ENCODE measurements at places on chromosomes 13 and 19.

DNA sequence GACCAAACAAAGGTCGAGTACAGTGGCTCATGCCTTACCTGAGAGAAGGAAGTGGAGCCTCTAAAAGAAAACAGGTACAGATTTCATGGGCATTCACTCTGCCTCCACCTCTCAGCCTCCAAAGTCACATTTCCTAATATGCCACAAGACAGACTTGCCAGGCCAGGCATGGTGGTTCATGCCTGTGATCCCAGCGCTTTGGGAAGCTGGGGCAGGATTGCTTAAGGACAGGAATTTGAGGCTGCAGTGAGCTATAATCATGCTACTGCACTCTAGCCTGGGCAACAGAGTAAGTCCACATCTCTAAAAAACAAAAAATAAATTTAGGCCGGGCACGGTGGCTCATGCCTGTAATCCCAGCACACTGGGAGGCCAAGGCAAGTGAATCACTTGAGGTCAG, 10.9 kb upstream of the DNMT1 start:
- DNase-seq, result no peak

DNA sequence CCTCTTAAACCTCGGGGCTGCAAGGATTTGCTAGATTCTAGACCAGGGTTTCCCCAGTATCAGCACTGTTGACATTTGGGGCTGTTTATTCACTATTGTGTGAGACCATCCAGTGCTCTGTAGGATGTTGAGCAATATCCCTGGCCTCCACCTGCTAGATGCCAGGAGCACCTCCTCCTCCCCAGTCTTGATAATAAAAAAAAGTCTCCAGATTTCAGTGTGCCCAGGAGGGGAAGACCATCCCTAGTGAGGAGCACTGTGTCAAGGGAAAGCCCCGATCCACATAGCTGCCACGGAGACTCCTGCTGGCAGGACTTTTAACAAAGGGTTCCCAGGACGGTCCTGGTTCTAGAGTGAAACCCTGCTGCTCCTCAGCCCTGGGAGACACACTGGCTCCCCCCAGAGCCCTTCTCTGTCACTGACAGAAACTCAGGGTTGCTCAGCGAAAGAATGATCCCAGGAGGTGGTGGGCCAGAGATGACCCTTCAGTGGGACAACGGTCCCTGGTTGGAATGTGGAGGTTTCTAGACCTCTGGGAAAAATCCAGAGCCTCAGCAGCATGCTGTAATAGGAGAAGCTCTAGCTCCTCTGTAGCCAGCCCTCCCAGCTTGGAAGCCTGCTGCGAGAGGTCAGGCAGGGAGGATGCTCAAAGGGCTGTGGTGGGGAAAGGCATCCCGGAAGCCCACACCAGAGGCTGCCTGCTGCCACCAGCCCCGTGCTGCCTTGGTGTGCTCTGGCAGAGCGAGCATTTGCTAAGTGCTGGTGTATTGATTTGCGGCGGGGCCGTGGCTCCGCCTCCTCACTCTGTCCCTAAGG, 20.3 kb downstream of the LYL1 start:
- no peak for DNase-seq

- no peak for DNase-seq
These were observed 5.0 kb downstream of the MVB12A start for GRCh38 chr19:17424743-17425365.

GRCh38 chr19:618674-619285, 14.6 kb downstream of the POLRMT start:
- DNase-seq, result no peak

DNA sequence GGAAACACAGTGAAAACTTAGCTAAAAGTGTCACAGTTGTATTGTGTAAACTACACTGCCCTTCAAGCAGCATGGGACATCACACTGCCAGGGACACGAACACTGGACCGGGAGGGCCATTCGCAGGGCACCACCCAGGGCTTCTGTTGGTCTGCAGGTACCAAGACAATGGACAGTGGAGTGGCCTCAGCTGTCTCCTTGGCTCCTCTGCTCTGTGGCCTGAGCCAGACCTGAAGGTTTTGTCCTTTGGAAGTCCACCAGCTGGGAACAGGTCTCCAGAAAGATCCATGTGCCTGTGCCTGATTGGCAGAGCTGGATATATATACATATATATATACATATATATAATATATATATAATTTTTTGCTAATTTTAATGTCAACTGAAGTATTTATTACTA, 149.8 kb downstream of the ZNF536 start:
- no peak for DNase-seq

DNA sequence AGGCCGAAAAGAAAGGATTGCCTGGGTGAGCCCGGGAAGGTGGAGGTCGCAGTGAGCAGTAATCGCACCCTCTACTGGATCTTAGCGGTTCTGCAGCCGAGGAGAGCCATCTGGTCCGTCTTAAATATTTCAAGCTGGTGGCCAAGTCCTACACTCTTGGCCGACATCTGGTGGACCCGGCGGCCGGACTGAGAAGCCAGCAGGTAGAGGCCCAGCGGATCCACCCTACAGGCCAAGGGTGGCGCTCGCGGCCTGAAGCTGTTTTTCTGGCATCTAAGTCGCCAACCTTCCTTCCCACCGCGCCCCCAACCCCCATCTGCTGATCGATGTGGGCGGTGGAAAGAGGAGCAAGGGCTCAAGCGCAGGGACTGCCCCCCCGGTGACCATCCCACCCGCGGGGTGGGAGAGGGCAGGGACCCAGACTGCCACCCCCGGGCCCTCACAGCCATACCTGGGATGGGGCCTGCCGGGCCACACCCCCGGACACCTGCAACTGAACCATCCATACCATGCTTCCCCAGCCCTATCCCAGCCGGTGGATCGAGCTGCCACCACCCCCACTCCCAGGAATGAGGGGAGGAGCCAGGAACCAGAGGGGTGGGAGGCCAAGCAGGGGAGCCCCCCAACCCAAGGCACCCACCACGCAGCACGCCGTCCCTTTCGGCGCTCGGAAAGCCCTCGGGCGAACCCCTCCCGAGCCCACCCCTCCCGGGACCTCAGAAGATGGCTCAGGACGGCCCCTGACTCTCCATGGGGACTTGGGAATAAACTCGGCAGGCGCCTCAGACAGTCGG, 46.3 kb upstream of the ZNF730 start:
- DNase-seq, result peak; percentile 7

DNA sequence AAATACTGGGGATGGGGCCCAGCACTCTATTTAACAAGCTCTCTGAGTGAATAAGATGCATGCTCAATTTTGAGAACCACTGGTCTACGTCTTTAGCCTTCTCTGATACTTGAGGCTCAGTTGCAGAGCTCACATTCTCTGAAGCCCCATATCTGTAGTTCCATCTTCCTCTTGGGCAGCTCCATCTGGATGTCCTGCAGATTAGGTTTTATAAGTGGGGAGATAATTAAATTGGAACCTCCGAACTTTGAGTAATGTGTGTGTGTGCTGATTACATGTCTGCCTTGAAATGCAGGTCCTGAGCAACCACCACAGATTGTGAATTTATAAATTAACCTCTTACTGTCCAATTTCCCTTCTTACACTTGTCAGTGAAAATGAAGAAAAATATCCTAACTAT, 7.2 kb upstream of the RASL11A start:
- no peak for DNase-seq

DNA sequence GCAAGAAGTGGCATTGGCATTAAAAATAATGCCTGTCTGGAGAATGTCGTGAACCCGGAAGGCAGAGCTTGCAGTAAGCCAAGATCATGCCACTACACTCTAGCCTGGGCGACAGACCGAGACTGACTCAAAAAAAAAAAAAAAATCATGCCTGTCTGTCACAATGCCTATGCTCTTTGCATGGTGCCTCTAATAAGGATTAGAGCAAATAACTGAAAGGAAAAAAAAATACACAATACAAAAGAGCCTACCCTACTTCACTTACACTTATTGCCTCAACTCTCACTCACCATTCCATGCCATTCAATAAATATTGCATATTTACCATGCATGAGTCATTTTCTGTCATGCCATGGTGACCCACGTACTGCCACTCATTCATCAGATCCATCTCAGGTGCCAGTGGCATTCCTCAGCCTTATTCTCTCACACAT, 49.1 kb downstream of the TBC1D4 start:
- no peak for DNase-seq

DNA sequence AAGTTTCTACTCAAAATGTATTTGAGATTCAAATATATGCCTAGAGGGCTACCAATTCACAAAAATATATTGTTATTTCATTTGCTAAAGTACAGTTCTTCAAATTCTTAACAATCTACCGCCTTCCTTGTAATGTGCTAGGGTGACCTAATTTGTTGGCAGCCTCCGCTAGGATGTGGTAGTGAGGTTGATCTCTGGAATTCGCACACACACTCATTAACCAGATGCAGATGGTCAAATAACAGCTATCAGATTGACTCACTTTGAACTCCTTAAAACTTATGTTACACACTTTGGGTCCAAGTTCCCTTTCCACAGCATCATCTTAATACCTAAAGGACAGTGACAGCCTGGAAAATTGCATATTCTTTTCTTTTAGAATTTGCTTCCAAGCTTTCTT, 367.3 kb downstream of the DCT start:
- no peak for DNase-seq

DNA sequence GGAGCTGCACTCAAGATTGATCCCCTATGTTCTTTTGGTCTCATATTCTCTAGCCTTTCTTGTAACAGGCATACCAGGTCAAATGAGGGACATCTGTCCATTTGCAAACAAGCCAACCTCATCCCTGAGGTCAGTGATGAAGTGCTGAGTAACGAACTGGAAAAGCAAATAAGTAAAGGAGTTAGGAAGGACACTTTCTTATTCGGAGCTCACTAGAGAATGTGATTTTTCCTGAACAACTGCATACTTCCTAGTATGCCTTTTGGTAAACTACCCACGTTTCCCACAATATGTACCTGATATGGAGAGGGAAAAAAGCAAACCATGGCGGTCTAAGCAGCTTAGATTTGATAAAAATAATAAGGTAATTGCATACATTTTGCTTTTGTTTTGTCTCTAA, 91.0 kb upstream of the MYCBP2 start:
- DNase-seq, result no peak

DNA sequence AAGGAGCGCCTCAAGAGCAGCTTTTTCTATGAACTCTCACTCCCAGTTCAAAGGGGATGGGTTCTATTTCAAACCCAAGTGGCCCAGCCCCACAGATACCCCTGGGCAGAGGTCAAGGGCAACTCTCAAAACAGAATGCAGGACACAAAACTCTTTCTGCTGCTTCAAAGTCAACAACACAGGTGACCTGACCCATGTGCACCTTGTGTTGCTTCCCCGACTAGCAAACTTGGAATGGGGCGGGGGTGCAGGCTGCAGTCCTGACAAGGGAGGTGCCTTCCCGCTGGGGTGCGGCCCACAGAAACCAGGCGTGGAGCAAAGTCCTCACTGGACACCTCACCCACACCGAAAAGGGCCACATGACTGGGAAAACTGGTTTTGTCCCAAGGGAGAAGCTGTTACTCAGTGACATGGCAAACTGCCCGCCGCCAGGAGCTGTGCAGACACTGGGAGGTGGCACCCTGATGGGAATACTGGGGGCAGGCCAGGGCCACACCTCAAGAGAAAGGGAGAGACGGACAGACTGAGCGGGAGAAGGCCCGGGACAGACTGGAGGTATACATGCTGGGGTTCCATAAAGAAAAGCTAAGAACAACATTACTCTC, 17.4 kb downstream of the ZC3H4 start:
- DNase-seq, result no peak

DNA sequence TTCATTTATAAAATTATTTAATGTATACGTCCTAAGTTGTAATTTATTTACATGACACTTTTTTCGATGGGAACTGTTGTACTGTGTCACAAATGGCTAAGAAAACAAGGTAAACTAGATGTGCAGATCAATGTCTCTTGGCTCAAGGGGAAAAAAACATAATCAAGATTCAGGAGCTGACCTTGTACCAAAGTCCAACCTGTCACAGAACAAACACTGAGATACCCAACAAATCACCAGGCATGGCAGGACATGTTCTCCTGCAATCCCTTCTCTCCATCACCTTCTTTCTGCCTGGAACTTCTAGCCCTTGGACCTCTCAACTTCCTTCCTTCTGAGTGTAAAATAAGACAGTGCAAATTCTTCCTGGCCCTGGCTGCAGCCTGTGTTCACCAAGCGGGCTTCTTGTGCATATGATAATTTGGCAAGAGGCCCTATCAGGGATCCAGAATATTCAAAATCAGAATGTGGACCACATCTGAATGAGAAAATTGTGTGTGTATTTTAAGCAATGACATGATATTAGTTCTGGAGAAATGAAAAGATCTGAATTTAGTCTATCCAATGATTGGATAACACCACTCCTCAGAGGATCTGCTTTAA, 445.9 kb downstream of the ZNF536 start:
- no peak for DNase-seq

- DNase-seq, result no peak
These were observed 2.2 kb downstream of the TJP3 start for GRCh38 chr19:3710265-3710812.

- DNase-seq, result no peak
These were observed 6.4 kb downstream of the LGALS4 start for GRCh38 chr19:38806371-38806770.

DNA sequence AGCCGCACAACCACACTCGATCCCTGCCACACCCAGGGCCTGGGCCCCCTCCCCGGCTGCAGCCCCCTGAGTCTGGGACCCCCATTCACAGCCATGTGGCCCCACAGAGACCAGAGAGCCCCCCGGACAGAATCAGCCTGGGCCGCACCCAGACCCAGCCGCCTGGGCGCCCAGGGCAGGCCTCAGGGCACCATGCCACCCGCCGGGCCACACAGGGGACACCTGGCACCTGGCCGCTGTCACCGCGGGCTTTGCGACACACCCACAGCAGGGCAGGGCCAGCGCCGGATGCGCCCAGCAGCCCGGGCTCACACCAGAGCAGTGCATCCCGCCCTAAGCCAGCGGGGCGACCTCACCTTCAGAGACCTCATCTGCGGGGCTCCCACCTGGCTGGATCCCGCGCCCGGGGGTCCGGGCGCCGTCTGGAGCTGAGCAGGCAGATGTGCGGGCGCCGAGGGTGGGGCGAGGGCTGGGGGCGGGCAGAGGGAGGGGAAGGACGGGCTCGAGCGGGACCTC, 443 bp downstream of the TBXA2R start:
- no peak for DNase-seq

DNA sequence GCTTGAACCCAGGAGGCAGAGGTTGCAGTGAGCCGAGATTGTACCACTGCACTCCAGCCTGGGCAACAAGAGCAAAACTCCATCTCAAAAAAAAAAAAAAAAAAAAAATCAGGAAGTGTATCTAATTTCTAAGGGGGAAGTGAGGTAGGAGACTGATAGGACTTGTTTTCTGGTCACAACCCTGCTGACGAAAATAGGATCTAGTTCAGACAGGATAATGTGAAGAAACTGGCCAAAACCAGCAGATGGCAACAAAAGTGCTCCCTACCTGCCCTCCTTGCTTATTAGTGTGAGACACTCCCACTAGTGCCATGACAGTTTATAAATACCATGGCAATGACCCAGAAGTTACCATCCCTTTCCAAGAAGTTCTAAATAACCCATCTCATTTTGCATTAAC, 36.0 kb upstream of the KPNA3 start:
- DNase-seq, result no peak

DNA sequence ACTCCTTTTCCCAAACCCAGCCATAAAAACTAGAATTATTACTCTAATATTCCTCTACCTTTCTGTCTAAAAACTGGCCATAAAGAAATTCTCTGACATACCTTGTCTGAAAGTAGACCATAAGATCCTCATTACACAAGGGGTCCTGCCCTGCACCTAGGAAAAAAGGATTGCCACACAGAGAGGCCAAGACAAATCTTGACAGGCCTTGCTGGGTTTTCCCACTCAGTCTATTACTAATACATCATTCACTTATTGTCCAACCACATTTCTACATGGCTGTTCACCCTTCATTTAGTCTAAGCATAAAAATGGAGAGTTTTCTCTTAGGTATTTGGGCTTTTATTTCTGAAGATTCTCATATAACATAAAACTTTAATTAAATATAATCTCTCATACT, 319.8 kb downstream of the PCDH20 start:
- no peak for DNase-seq

Measured in KG1 (cell line).